ENCODE measurements at places on chromosomes 6 and 20. TPM values are rescaled to one million over a fixed set of nuclear protein-coding genes. Genes with fewer than 3 reads are reported as not detected.

DNA sequence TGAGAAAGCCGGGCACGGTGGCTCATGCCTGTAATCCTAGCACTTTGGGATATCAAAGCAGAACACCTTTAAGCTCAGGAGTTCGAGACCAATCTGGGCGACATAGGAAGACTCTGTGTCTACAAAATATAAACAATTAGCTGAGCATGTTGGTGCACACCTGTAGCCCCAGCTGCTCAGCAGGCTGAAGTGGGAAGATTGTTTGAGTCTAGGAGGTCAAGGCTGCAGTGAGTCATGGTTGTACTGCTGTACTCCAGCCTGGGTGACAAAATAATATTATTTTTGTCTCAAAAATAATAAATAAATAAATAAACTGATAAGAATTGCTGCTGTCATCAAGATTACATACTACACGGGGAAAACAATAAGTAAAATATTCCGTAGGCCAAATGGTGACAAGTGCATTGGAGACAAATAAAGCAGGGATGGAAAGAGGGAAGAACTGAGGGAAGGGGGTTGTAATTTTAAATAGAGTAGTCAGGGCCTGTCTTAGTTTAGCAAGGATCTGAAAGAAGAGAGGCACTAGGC is 14.0 kb upstream of the TOP1 start:
- H3K27ac ChIP-seq: no peak overlapping the region
- no peak overlapping the region for H3K4me3 ChIP-seq
- H3K27me3 ChIP-seq: no peaks in the 10 kb centered on the region
- no peaks in the 10 kb centered on the region for H3K4me1 ChIP-seq
- H3K36me3 ChIP-seq: no peaks in the 10 kb centered on the region

- peak; percentile 80 for DNase-seq
- H3K27me3 ChIP-seq: no peaks in the 10 kb centered on the region
- H3K4me1 ChIP-seq: no peaks in the 10 kb centered on the region
- H3K36me3 ChIP-seq: no peaks in the 10 kb centered on the region
- peak overlapping the region; percentile 40 for H3K4me3 ChIP-seq
Measured at GRCh38 chr6:16964553-16965499, 137.0 kb upstream of the STMND1 start.

DNA sequence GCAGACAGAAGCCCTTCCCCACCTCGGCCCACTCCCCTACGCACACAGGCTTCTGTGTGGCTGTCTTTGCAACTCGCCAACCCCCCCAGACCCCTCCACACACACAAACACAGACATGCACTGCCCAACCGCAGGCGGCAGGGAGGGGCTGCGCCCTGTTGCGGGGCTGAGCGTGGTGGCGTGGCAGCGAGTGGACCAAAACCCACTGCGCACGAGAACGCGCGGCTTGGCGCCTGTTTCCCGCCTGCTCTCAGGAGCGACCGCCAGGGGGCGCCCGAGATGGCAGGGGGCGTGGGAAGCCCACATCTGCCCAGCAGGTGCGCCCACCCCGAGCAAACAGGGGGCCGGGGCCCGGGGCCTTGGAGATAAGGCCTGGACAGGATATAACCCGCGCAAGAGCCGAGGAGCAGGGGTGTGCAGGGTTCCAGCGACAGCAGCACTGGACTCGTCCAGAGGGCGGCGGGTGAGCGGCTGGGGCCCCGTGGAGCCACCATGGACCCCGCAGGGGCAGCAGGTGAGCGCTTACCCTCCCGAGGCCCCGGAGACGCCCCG is at the start of gene RBPJL:
TSS of gene RBPJL (plus strand) at position 410 of the 552 bp plus-strand sequence. CDS start at position 493, 83 bp downstream.
- H3K27ac ChIP-seq: no peak within 1 kb of the TSS
- no peak for DNase-seq
- no peaks in the 10 kb centered on the region for H3K4me1 ChIP-seq
- H3K4me3 ChIP-seq: no peak within 1 kb of the TSS
- H3K27me3 ChIP-seq: peaks cover 14% of the 10 kb centered on the region

DNA sequence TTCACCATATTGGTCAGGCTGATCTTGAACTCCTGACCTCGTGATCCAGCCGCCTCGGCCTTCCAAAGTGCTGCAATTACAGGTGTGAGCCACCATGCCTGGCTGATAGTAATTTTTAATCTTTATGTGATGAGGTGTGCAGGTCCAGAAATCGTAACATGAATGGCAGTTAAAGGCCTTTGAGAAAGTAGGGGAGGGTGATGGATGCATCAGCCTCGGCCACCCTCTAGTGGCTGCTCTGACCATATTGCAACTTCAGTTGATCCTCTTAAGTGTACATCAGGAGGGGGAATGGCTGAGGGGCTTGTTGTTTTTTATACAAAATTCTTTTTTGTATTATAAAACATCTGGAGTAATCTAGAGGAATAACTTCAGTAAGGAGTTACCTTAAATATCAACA is 193.0 kb downstream of the ZFAND3 start:
- H3K27me3 ChIP-seq: no peaks in the 10 kb centered on the region

GRCh38 chr20:31831211-31831610 is 12.1 kb downstream of the MYLK2 start:
- no peaks in the 10 kb centered on the region for H3K27me3 ChIP-seq
- no peak overlapping the region for H3K27ac ChIP-seq
- no peaks in the 10 kb centered on the region for H3K36me3 ChIP-seq
- no peak overlapping the region for H3K4me3 ChIP-seq

GRCh38 chr20:2840967-2841531 is 504 bp downstream of the VPS16 start:
- H3K27ac ChIP-seq: peak overlapping the region; percentile 91
- peaks cover 4% of the 10 kb centered on the region for H3K4me1 ChIP-seq
- H3K36me3 ChIP-seq: no peaks in the 10 kb centered on the region
- no peak for DNase-seq

- DNase-seq: no peak
- no peaks in the 10 kb centered on the region for H3K27me3 ChIP-seq
- H3K4me3 ChIP-seq: no peak overlapping the region
- H3K4me1 ChIP-seq: peaks cover 3% of the 10 kb centered on the region
Measured at GRCh38 chr20:13865791-13866351, 81.0 kb downstream of the NDUFAF5 start.

DNA sequence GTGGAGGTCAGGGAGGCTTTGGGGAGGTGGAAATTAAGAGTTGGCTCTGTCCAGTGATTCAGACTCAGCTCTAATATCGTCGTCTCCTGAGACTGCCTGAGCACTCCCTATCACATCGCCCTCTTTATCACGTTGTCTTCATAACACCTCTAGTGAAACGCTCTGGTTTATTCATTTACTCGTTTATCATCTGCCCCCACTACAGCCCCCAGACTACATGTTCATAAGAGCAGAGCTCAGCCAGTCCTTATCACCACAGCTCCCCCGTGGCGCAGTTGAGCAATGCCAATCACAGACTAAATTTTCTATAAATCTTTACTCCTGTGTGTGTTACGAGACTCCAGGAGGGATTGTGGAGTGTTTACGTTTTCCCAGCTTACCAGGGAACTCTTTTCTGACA is 316.2 kb downstream of the ADGRB3 start:
- no peaks in the 10 kb centered on the region for H3K36me3 ChIP-seq
- H3K27ac ChIP-seq: no peak overlapping the region
- H3K4me1 ChIP-seq: no peaks in the 10 kb centered on the region
- H3K4me3 ChIP-seq: no peak overlapping the region

DNA sequence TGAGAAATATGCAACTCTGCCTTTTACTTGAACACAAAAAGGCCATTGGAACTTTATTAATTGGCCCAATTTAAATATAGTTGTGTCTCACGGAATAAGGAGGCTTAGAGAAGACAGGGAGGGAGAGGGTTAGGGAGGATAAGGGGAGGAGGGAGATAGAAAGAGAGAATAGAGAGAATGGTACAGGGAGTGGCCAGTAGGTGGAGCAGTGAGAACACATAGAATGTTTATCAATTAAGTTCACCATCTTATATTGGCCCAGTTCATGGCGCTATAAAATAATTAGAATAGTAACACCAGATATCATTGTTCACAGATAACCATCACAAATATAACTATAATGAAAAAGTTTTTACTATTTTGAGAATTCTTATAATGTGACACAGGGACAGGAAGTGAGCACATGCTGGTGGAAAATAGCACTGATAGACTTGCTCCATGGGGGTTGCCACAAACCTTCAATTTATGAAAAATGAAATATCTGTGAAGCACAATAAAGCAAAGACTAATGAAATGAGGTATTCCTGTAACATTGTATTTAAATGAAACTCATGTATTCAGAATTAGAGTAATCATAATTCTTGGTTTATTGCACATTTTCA is 374.1 kb upstream of the MANEA start:
- no peaks in the 10 kb centered on the region for H3K27me3 ChIP-seq
- H3K36me3 ChIP-seq: no peaks in the 10 kb centered on the region
- DNase-seq: no peak
- no peaks in the 10 kb centered on the region for H3K4me1 ChIP-seq
- no peak overlapping the region for H3K27ac ChIP-seq

The ITPA gene
- total RNA-seq: 35.2 TPM

- DNase-seq: no peak
- no peak overlapping the region for H3K27ac ChIP-seq
- H3K36me3 ChIP-seq: no peaks in the 10 kb centered on the region
- no peak overlapping the region for H3K4me3 ChIP-seq
Measured at GRCh38 chr20:112396-112795, 24.9 kb downstream of the DEFB125 start.

The RBBP8NL gene
- total RNA-seq: 4.0 TPM

DNA sequence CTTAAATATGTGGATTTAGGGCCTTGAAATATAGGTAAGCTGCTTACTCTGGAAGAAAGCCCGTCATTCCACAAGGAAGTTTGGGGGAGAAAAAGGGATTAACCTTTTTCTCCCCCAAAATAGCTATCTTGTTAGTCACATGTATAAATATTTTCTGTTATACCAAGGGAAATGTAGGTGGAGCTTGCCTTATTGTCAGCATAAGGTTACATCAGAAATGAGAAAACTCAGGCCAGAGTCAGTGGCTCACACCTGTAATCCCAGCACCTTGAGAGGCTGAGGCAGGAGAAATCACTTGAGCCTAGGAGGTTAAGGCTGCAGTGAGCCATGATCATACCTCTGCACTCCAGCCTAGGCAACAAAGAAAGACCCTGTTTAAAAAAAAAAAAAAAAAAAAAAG is 129.9 kb downstream of the LRFN2 start:
- no peaks in the 10 kb centered on the region for H3K36me3 ChIP-seq
- no peak for DNase-seq
- H3K27ac ChIP-seq: no peak overlapping the region
- no peak overlapping the region for H3K4me3 ChIP-seq
- no peaks in the 10 kb centered on the region for H3K4me1 ChIP-seq

GRCh38 chr6:1749041-1749440 is 139.3 kb downstream of the FOXC1 start:
- H3K27me3 ChIP-seq: no peaks in the 10 kb centered on the region
- no peak for DNase-seq
- no peaks in the 10 kb centered on the region for H3K4me1 ChIP-seq

The AKAP12 gene
- 40.7 TPM for total RNA-seq

DNA sequence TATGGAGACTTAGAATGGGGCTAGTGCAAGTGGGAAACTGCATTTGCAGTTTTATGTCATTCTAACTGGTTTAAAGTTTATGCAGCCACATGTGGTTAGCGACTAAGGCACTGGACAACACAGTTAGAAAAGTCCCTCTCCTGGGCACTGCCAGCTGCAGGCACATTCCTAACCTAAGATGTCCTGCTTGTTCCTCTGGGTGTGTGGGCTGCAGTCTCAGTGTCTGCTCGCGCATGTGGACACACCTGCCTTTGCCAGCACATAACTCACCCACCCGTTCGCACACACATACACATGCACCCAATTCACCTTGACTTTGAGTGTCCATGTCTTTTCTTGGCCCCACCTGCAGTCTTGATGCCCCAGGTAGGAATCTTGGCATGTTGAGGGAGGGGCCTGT is 18.5 kb upstream of the SLC22A2 start:
- no peaks in the 10 kb centered on the region for H3K27me3 ChIP-seq
- no peak overlapping the region for H3K4me3 ChIP-seq
- no peak overlapping the region for H3K27ac ChIP-seq
- H3K36me3 ChIP-seq: no peaks in the 10 kb centered on the region

The BNIP5 gene
- not detected for total RNA-seq

GRCh38 chr6:115583290-115583689 is 477.4 kb downstream of the FRK start:
- no peak for DNase-seq
- no peak overlapping the region for H3K27ac ChIP-seq

DNA sequence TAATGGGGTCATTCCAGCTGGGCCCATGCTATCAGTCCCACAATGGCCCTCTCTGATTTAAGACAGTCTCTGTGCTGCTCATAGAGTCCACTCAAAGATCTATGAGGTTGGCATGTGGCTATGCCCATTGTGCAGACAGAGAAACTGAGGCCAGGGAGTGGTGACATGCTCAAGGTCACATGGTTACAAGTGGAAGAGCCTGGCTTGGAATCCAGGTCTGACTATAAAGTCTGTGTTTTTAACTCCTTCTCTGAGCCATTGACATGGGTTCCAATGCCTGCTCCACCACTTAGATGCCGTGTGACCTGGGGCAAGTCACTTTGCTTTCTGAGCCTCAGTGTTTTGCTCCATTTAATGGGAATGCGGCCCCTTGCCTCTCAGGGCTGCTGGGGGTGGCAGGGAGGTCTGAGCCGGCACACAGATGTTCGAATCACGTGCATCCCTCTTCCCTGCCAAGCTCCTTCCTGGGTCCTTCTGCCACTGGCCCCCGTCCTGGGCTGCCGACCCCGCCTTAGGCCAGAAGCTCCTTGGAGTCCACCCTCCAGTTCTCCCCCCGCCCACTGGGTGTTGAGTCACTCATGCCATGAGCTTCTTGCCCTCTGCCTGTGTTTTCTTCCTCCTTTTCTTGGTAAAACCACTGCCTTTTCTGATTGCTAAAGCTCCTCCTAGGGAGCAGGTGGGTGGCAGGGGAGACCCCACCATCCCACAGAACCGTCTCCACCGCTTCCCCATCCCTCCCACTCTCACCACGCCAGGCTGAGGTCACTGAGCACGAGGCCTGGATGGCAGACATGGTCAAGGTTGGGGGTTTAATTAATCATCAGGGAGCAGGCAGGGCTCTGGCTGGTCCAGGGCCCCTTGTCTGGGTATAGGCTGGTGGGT is 35.7 kb downstream of the CEBPB start:
- peak overlapping the region; percentile 91 for H3K27ac ChIP-seq
- H3K36me3 ChIP-seq: no peaks in the 10 kb centered on the region
- H3K27me3 ChIP-seq: no peaks in the 10 kb centered on the region
- no peak overlapping the region for H3K4me3 ChIP-seq
- no peak for DNase-seq
- H3K4me1 ChIP-seq: no peaks in the 10 kb centered on the region

The SCAF8 gene
- 58.0 TPM for total RNA-seq

DNA sequence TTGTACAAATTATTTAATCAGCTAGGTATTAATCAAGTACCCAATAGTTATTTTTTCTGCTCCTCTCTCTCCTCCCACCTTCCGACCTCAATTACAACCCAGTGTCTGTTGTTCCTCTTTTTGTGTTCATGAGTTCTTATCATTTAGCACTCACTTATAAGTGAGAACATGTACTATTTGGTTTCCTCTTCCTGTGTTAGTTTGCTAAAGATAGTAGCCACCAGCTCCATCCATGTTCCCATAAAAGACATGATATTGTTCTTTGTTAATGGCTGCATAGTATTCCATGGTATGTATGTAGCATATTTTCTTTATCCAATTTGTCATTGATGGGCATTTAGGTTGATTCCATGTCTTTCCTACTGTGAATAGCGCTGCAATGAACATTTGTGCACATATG is 652.8 kb upstream of the CITED2 start:
- H3K4me1 ChIP-seq: no peaks in the 10 kb centered on the region
- H3K4me3 ChIP-seq: no peak overlapping the region
- H3K36me3 ChIP-seq: no peaks in the 10 kb centered on the region

All from breast epithelium (tissue), 4 donors.